DND-41 (cell line): ENCODE measurements at places on chromosomes 12 and 14.

DNA sequence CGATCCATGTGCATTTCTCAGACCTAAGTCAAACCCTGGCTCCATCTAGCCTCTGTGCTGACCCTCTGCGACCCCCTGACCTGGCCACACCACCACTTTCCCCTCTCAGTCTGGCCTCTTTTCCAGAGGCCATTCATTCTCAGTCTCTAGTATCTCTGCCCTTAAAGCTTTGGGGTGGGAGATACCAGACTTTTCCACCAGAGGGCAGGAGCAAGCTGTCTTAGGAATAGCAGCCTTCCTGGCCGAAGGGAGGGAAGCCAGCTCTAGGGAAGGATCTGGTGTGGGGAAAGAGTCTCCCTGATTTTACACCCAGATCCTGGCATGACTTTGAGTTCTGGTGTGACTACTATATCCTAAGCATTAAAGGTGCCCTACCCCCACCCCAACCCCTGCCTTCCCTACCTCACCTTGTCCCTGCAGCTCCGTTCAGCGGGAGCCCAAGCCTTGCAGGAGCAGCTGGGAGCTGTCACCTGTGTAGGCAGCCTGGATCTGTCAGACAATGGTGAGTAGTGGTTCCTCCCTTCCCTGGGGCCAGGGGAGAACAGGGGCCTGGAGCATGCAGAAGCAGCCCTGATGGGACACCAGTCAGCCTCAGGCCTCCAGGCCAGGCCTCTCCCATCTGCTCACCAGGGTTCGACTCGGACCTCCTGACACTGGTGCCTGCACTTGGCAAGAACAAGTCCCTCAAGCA lies 6.6 kb downstream of the CARMIL3 start:
- DNase-seq, result peak; percentile 78

GRCh38 chr12:2973566-2973965 lies 14.4 kb downstream of the TEAD4 start:
- DNase-seq, result no peak

- peak; percentile 73 for DNase-seq
Observed at GRCh38 chr14:23306412-23307145, at the start of gene BCL2L2. Gene BCL2L2, plus strand, starts transcription at chr14:23306833. Its CDS starts 935 bp downstream, at chr14:23307768.

- DNase-seq, result no peak
Observed at GRCh38 chr12:95608252-95609033, 57.2 kb upstream of the USP44 start.

GRCh38 chr12:132205271-132206045 lies 61.2 kb downstream of the NOC4L start:
- DNase-seq, result no peak

DNA sequence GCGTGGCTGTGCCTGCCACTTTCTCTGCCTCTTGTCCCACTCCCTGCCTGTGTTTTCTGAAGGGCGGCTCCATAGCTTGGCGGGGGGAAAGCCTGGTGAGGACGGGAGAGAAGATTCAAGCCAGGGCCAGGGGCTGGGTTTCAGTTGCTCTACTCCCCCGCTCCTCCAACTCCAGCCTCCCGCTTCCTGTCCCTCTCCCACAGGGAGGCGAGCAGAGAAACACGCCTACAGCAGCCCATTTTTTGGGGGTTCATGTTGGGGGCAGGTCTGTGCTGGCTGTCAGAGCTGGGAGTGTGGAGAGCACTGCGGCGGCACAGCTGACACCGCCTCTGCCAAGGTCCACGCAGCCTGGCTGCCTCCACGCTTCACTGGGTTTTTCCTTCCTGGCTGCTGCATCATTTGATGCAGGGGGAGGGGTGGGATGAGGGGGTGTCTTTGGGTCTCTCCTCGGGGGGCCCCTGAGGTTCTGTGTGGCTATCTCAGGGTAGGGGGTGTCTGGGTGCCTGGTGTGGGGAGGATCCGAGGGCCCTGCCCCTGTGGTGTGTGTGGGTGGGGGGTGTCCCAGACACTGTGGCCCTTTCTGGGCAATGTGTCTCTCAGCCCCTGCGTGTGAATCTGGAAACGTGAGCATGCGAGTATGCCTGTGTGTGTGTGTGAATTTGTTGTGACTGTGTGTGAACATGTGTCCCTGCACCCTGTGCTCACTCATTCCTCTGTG lies 10.7 kb upstream of the KRT80 start:
- DNase-seq, result no peak

DNA sequence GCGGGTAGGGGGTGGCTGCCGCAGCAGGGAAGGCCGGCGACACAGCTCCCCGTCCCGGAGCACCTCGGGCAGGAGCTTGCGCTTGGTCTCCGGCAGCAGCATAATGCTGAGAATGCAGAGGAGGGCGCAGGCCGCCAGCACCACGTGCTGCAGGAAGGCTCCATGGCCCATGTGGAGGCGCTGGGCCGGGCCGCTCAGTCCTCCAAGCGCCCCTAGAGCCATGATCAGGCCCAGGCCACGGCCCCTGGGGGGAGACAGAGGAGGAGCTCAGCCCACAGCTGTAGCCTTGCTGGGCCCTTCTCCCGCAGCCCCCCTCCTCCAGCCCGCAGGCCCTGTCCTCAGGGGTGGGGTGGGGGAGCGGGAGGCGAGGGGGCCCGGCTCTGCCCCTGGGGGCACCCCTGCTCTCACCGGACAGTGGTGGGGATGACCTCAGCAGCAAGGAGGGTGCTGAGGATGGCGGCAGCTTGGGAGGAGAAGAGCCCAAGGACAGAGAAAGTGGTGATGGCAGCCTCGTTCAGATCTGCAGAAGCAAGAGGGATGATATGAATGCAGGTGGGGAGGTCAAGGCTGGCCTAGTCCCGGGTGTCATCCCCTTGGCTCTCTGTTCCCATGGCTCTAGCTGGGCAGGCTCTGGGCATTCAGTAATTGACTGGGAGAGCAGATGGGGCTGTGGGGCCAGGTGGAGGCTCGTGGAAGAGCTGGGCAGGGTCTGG lies 5.8 kb downstream of the SLC22A17 start:
- DNase-seq, result no peak

DNA sequence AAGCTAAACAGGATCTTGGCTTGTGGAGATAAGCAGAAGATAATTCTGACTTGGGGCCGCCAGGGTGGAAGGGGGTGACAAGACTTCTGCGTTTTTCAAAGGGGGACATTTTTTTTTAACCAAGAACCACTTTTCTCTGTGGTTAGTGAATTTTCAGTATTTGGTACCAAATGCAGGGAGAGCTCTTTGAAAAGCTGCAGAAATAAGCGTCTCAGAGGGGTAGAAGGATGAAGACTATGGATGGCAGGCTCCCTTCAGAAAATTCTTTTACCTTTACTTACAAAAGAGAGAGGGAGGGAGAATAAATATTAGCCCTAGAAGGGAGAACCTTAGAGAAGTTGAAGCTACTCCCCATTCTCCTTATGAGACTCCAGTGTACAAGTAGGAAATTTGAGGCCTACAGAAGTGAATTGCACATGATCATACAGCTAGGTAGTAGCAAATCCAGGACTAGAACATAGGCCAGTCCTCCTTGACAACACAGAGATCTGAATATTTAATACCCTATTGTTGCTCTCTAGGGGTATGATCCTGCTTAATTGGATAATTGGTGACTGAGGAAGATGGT lies 840 bp downstream of the MRPL52 start:
- no peak for DNase-seq

- no peak for DNase-seq
Observed at GRCh38 chr12:20189767-20190166, 178.6 kb upstream of the PDE3A start.

- DNase-seq, result no peak
Observed at GRCh38 chr12:31006416-31007152, 67.1 kb upstream of the DDX11 start.
